ENCODE measurements at places on chromosomes 7 and 10.

DNA sequence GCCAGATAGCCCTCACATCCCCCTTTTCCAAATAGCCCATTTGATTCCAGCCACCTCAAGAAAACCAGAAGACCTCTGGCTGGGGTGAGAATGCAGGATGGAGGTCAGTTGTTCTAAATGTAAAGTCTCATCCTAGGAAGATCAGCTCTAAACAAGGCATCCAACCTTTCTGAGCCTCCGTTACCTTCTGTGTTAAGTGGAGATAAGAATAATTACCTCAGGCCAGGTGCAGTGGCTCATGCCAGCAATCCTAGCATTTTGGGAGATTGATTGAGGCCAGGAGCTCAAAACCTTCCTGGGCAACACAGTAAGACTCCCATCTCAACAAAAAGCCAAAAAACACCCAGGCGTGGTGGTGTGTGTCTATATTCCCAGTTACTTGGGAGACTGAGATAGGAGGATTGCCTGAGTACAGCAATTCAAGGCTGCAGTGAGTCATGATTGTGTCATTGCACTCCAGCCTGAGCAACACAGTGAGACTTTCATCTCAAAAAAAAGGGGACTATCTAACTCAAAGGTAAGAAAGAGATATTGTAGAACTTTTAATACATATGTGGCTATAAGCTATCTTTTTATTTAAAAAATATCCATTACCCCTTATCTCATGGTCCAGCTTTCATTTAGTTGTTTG, 43.5 kb downstream of the PRTFDC1 start:
- H3K4me1 ChIP-seq, result no peaks in the 10 kb centered on the region
- no peak overlapping the region for H3K27ac ChIP-seq
- no peak for DNase-seq
- no peaks in the 10 kb centered on the region for H3K27me3 ChIP-seq
- no peaks in the 10 kb centered on the region for H3K36me3 ChIP-seq

DNA sequence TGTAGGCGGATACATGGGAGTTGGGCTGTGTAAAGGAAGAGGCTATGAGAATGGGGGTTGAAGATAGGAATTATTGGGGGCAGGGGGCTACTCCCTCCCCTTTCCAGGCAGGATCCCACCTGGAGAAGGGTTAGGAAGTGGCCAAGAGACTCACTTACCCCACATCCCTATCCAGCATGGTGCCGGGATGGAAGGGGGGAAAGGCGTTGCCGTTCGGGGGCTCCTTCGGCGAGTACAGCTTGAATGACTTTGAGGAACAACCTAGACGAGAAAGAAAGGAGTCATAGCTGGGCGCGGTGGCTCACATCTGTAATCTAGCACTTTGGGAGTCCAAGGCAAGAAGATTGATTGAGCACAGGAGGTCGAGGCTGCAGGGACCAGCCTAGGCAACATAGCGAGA, 8.9 kb downstream of the LDB1 start:
- DNase-seq, result no peak
- peaks cover 17% of the 10 kb centered on the region for H3K4me1 ChIP-seq
- H3K27ac ChIP-seq, result no peak overlapping the region
- no peaks in the 10 kb centered on the region for H3K27me3 ChIP-seq
- no peak overlapping the region for H3K4me3 ChIP-seq

GRCh38 chr7:42445691-42446090, 208.7 kb upstream of the GLI3 start:
- no peak for DNase-seq
- H3K27ac ChIP-seq, result no peak overlapping the region
- H3K4me1 ChIP-seq, result no peaks in the 10 kb centered on the region
- H3K27me3 ChIP-seq, result no peaks in the 10 kb centered on the region
- no peak overlapping the region for H3K4me3 ChIP-seq

GRCh38 chr7:74012842-74013249, 15.1 kb upstream of the ELN start:
- H3K4me1 ChIP-seq, result no peaks in the 10 kb centered on the region
- no peaks in the 10 kb centered on the region for H3K36me3 ChIP-seq
- no peak overlapping the region for H3K27ac ChIP-seq
- no peak overlapping the region for H3K4me3 ChIP-seq
- DNase-seq, result no peak

- H3K36me3 ChIP-seq, result no peaks in the 10 kb centered on the region
- no peak for DNase-seq
- no peak overlapping the region for H3K27ac ChIP-seq
- H3K4me3 ChIP-seq, result no peak overlapping the region
- no peaks in the 10 kb centered on the region for H3K4me1 ChIP-seq
These were observed 12.2 kb upstream of the LGI1 start for GRCh38 chr10:93745408-93746065.

DNA sequence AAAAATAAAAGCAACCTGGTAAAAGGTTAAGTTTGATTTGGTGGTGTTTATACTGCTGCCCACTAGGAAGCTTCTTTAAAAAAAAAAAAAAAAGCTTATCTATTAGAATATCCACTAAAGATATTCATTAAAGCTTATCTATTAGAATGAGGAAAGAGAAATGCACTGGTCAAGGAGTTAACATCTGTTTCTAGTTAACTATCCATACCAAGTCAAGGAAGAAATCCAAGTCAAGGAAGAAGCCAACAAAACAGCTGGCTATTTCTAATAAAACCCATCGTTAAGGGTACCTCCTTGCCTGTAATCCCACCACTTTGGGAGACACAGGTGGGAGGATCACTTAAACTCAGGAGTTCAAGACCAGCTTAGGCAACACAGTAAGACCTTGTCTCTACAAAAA, 82.6 kb downstream of the JMJD1C start:
- no peak overlapping the region for H3K27ac ChIP-seq
- H3K4me1 ChIP-seq, result peaks cover 14% of the 10 kb centered on the region
- no peak overlapping the region for H3K4me3 ChIP-seq
- no peak for DNase-seq
- H3K27me3 ChIP-seq, result no peaks in the 10 kb centered on the region

- DNase-seq, result no peak
- no peaks in the 10 kb centered on the region for H3K27me3 ChIP-seq
- no peak overlapping the region for H3K27ac ChIP-seq
- H3K4me1 ChIP-seq, result peaks cover 4% of the 10 kb centered on the region
- H3K4me3 ChIP-seq, result peak overlapping the region; percentile 77
These were observed 280 bp downstream of the DNAAF5 start for GRCh38 chr7:726854-727103.

- no peaks in the 10 kb centered on the region for H3K27me3 ChIP-seq
- no peak overlapping the region for H3K27ac ChIP-seq
- no peak for DNase-seq
These were observed 34.5 kb upstream of the EGR2 start for GRCh38 chr10:62850646-62851045.

GRCh38 chr7:23405240-23405618, 65.1 kb downstream of the IGF2BP3 start:
- DNase-seq, result no peak
- no peak overlapping the region for H3K4me3 ChIP-seq
- no peak overlapping the region for H3K27ac ChIP-seq
- H3K4me1 ChIP-seq, result peaks cover 2% of the 10 kb centered on the region
- peaks cover 5% of the 10 kb centered on the region for H3K36me3 ChIP-seq

DNA sequence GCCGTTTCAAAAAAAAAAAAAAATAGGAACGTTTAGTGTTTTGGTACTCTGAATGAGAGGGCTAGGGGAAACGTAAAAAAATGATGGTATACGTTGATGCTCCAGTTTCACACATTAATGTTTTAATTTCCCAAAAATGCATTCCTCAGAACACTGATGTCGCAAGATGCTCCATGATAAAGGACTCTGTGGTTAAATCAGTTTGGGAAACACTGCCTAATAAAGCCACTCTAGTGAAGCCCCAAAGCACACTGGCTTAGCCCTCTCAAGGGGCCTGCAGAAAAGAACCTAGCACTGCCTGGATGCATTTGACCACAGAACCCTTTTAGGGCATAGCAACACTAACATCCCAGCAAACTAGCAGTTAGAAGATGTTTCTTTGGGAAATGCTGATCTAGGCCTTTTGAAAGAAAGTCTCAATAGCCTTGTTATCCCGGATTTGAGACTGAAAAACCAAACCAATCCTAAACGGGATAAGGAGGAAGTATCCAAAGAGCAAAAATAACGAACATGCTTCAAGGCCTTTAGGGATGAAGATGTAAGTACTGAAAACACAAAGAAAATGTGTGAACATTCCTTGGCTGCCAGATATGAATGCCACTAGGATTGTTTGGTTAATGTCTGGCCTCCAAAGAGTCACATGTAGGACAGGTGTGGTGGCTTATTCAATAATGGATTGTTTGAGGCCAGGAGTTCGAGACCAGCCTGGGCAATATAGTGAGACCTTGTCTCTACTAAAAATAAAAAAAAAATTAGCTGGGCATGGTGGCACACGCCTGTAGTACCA, 11.0 kb downstream of the DLG5 start:
- H3K27ac ChIP-seq, result no peak overlapping the region
- no peak overlapping the region for H3K4me3 ChIP-seq
- no peak for DNase-seq

GRCh38 chr10:132062641-132063390, 2.9 kb upstream of the JAKMIP3 start:
- H3K27ac ChIP-seq, result no peak overlapping the region
- H3K36me3 ChIP-seq, result no peaks in the 10 kb centered on the region

DNA sequence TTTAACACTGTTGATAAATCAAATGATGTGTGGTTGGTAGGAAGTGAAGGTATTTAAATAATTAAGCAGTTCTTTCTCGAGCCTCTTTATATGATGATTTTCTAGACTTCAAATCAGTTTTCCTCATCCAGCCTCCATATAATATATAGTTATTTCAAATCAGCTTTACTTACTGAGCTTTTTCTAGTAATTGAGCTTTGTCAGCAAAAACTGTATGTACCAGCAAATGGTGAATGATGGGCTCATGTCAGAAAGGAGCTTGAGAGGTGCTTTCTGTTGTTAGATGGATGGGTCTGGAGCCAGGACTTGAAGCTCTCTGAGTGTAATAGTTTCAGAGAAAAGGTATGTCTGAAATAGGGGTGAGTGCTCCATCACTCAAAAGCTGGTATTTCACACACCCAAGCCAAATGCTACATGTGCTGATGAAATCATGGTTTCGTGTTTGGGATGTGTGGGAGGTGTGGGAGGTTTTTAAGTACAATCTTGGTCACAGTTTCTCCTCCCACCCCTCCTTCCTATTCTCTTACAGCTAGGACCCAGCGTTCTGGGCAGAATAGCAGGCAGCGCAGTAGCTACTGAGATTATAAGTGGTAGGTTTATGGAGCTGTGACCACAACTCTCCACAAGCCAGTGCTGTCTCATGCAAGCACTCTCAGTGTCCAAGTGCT, 55.8 kb downstream of the LRMDA start:
- H3K27me3 ChIP-seq, result peaks cover 2% of the 10 kb centered on the region
- DNase-seq, result no peak
- no peak overlapping the region for H3K4me3 ChIP-seq
- no peaks in the 10 kb centered on the region for H3K36me3 ChIP-seq
- no peak overlapping the region for H3K27ac ChIP-seq

GRCh38 chr7:73909051-73909941, 48.3 kb downstream of the TMEM270 start:
- peaks cover 17% of the 10 kb centered on the region for H3K27me3 ChIP-seq
- H3K27ac ChIP-seq, result no peak overlapping the region
- H3K36me3 ChIP-seq, result no peaks in the 10 kb centered on the region
- no peaks in the 10 kb centered on the region for H3K4me1 ChIP-seq

DNA sequence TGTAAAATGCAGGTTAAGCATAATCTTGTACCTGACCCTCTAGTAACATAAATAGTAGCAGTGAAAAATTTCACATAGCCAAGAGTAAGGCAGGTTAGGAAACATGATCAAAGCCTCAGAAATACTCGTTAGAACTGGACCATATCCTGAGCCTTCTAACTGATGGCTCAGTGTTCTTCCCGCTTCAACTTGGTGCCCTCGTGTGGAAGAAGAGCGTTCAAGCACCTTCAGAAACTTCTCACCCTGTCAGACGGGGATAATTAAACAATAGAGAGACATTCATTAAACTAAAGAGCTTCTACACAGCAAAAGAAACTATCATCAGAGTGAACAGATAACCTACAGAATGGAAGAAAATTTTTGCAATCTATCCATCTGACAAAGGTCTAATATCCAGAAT, 124.5 kb downstream of the MYOF start:
- DNase-seq, result no peak
- no peaks in the 10 kb centered on the region for H3K27me3 ChIP-seq
- H3K27ac ChIP-seq, result no peak overlapping the region
- H3K4me1 ChIP-seq, result no peaks in the 10 kb centered on the region

- H3K4me1 ChIP-seq, result peaks cover 15% of the 10 kb centered on the region
- H3K27me3 ChIP-seq, result no peaks in the 10 kb centered on the region
- no peak for DNase-seq
- H3K36me3 ChIP-seq, result no peaks in the 10 kb centered on the region
- peak overlapping the region; percentile 50 for H3K27ac ChIP-seq
These were observed 36.2 kb downstream of the NOLC1 start for GRCh38 chr10:102188298-102188940.

- no peak for DNase-seq
- H3K27me3 ChIP-seq, result no peaks in the 10 kb centered on the region
- no peak overlapping the region for H3K27ac ChIP-seq
These were observed 10.8 kb upstream of the ZNF862 start for GRCh38 chr7:149827089-149827981.

GRCh38 chr10:66405566-66405965, 520.3 kb upstream of the LRRTM3 start:
- H3K36me3 ChIP-seq, result no peaks in the 10 kb centered on the region
- no peak for DNase-seq
- H3K4me3 ChIP-seq, result no peak overlapping the region
- no peak overlapping the region for H3K27ac ChIP-seq
- H3K4me1 ChIP-seq, result no peaks in the 10 kb centered on the region
- no peaks in the 10 kb centered on the region for H3K27me3 ChIP-seq

- no peaks in the 10 kb centered on the region for H3K4me1 ChIP-seq
- no peaks in the 10 kb centered on the region for H3K36me3 ChIP-seq
- no peaks in the 10 kb centered on the region for H3K27me3 ChIP-seq
- H3K27ac ChIP-seq, result no peak overlapping the region
- no peak overlapping the region for H3K4me3 ChIP-seq
- DNase-seq, result no peak
These were observed 15.8 kb downstream of the MET start for GRCh38 chr7:116687801-116688201.

- no peak overlapping the region for H3K4me3 ChIP-seq
- H3K4me1 ChIP-seq, result no peaks in the 10 kb centered on the region
- no peak for DNase-seq
- H3K27ac ChIP-seq, result no peak overlapping the region
- H3K27me3 ChIP-seq, result no peaks in the 10 kb centered on the region
These were observed 524.4 kb downstream of the SDK1 start for GRCh38 chr7:3825491-3825890.

GRCh38 chr10:25017154-25017590, 760 bp downstream of the THNSL1 start:
- peak overlapping the region; percentile 90 for H3K27ac ChIP-seq
- H3K4me3 ChIP-seq, result peak overlapping the region; percentile 89
- peaks cover 17% of the 10 kb centered on the region for H3K4me1 ChIP-seq
- H3K36me3 ChIP-seq, result no peaks in the 10 kb centered on the region

- no peak overlapping the region for H3K4me3 ChIP-seq
- H3K36me3 ChIP-seq, result no peaks in the 10 kb centered on the region
These were observed 105.9 kb downstream of the CPEB3 start for GRCh38 chr10:92184977-92185376.

DNA sequence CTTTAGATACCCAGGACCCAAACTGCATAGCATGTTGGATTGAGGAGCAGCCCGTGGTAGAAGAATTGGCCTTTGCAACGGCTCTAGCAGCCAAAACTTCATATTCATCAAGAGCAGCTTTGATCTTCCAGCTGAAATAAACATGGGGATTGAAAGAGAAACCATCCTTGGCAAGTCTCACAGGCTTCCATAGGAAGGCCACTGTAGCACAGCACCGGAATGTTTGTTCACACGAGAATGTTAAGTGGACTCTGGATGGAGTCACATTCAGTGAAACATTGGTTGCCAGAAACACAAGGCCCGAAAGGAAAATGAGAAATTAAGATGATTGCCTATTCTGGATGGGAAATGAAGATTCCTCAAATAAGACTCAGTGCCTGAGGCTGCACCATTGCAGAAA, 97.4 kb downstream of the RAB18 start:
- H3K4me1 ChIP-seq, result no peaks in the 10 kb centered on the region
- no peaks in the 10 kb centered on the region for H3K36me3 ChIP-seq
- no peak overlapping the region for H3K27ac ChIP-seq
